Activated T-helper 2 cell treated with anti-CD3 and anti-CD28 coated beads, Interferon-gamma antibody, Interleukin-2, Interleukin-4, amounts not matched to agents 10 μg/mL and 5 μg/mL and 100 μg/mL, durations not matched to agents 14 hours and 24 hours and 36 hours (primary cell): ENCODE measurements at places on chromosomes 2 and 18. TPM values are rescaled to one million over a fixed set of nuclear protein-coding genes. Genes with fewer than 3 reads are reported as not detected.

GRCh38 chr2:158487419-158487818, 30.7 kb downstream of the PKP4 start:
- DNase-seq = no peak

- DNase-seq = no peak
Observed at GRCh38 chr18:33873112-33873511, 295.1 kb downstream of the ASXL3 start.

GRCh38 chr2:26528836-26529235, 50.9 kb upstream of the OTOF start:
- no peak for DNase-seq

Gene ELOA2
- not detected in 2 replicates for total RNA-seq

Gene MRPS5
- 90.7 and 92.4 TPM in 2 replicates for total RNA-seq

Gene AQP12A
- total RNA-seq = not detected in 2 replicates

- no peak for DNase-seq
Observed at GRCh38 chr2:42376758-42377157, 15.7 kb upstream of the COX7A2L start.

Gene TUBB8B
- not detected in 2 replicates for total RNA-seq

GRCh38 chr2:55401124-55401523, 18.5 kb downstream of the CCDC88A start:
- DNase-seq = no peak

Gene DNAJC10
- total RNA-seq = 63.5 and 64.6 TPM in 2 replicates

GRCh38 chr2:46816151-46816845, 99.3 kb downstream of the MCFD2 start:
- no peak for DNase-seq

DNA sequence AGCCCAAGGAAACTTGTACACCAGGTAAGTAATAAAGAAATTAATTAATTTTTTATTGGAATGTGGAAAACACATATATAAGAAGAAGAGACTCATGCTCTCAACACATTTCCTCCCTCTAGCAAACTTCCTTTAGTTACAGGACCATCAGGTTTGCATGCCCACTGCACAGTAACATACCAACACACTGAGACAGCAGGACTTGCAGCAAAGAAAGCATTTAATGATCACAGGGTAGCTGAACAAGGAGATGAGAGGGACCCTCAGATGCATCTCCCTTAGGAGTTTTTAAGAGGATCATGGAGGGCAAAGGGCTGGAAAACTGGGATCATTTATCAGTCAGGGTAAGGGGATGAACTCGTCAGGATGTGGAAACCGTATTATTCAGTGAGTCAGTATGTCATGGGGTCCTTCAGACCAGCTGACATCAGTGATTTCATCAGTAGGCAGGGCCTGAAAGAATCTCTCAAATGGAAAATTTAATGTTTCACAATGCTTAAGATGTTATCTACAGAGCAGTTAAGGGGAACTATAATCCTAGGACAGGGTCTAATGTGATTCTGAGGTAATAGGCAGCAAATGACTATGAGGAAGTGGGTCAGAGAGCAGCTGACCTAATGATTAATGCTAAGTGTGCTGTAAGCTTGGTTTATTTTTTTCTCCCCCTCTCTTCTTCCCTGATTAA, 193.8 kb upstream of the RND3 start:
- no peak for DNase-seq

Gene NT5C1B
- total RNA-seq = not detected in 2 replicates

Gene EMILIN1
- 0.87 and 0.94 TPM in 2 replicates for total RNA-seq

Gene ARHGEF4
- 0.11 and 0.30 TPM in 2 replicates for total RNA-seq

Gene MAPK4
- total RNA-seq = not detected in 2 replicates

- no peak for DNase-seq
Observed at GRCh38 chr2:217107480-217107879, 247.6 kb upstream of the TNP1 start.

- no peak for DNase-seq
Observed at GRCh38 chr2:71223767-71224333, 3.1 kb downstream of the PAIP2B start.

Gene TPO
- not detected in 2 replicates for total RNA-seq

Gene ITGAV
- 9.8 and 10.6 TPM in 2 replicates for total RNA-seq

GRCh38 chr2:178330175-178331017, 120.6 kb downstream of the PRKRA start:
- DNase-seq = no peak

- no peak for DNase-seq
Observed at GRCh38 chr2:39666491-39667101, 879 bp downstream of the TMEM178A start.

- no peak for DNase-seq
Observed at GRCh38 chr2:175599966-175600831, 401.9 kb downstream of the LNPK start.

Gene CD207
- not detected in 2 replicates for total RNA-seq

DNA sequence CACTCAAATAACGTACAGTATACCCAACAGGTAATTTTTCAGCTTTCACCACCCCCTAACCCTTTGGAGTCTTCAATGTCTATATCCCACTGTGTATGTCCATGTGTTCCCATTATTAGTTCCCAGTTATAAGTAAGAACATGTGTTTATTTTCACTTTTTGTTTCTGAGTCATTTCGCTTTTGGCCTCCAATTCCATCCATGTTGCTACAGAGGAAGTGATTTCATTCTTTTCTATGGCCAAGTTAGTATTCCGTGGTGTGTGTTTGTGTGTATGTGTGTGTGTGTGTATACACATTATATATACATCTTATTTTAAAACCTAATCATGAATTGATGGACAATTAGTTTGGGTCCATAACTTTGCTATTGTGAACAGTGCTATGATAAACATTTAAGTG, 464.4 kb downstream of the CMPK2 start:
- no peak for DNase-seq

GRCh38 chr2:73415906-73416305, 30.3 kb downstream of the ALMS1 start:
- DNase-seq = no peak

DNA sequence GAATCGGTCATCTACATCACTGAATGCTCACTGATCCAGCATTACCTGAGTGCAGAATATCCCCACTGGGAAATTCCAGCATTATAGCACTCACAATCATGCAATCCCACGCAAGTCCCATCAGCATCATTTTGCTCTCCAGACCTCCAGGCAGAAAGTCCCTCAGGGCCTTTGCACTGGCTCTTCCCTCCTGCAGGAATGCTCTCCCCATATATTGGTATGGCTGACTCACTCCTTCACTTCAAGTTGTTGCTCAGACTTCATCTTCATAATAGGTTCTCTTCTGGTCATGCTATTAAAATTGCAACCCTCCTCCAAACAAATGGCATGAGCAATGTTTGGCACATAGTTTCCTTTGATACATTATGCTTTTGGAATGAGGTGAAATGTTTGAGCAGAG, 64.7 kb upstream of the CELF4 start:
- no peak for DNase-seq

DNA sequence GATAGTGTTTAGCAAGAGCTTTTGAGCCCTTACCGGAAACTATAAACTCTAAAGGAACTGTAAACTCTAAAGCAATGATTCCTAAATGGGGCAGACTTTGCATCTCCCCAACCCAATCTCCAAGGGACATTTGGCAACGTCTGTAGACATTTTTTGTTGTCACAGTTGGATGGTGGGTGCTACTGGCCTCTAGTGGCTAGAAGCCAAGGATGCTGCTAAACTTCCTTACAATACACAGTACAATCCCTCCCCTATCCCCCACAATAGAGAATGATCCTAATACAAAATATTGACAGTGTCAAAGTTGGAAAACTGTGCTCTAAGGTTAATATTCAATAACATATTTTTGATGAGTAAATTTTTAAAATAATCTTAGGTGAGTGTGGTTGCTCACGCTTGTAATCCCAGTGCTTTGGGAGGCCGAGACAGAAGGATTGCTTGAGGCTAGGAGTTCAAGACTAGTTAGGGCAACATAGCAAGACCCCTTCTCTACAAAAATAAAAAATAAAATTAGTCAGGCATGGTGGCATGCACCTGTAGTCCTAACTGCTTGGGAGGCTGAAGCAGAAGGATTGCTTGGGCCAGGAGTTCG, 66.7 kb downstream of the PTPN4 start:
- no peak for DNase-seq

DNA sequence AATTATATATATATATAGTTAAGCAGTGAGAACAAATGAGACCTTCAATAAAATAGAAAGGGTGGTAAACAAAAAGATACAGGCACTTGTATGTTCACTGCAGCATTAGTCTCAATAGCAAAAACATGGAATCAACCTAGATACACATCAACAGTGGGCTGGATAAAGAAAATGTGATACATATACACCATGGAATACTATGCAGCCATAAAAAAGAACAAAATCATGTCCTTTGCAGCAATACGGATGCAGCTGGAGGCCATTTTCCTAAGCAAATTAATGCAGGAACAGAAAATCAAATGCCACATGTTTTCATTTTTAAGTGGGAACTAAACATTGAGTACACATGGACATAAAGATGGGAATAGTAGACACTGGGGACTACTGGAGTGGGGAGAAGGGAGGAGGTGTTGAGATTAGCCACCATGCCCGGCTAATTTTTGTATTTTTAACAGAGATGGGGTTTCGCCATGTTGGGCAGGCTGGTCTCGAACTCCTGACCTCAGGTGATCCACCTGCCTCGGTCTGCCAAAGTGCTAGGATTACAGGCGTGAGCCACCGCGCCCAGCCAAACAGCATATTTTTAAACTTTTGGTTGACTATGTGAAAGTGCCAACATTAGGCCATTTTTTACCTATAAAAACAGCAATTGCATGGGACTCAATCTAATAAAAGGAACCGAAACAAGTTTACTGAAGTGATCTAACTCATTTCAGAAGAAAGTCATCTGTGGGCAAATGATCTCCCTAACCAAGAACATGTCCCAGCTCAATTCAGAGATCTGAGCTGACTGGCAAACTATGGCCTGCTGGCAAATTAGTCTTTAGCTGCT, 23.7 kb downstream of the ICA1L start:
- DNase-seq = no peak

Gene KCNIP3
- 0.21 and 0.39 TPM in 2 replicates for total RNA-seq

DNA sequence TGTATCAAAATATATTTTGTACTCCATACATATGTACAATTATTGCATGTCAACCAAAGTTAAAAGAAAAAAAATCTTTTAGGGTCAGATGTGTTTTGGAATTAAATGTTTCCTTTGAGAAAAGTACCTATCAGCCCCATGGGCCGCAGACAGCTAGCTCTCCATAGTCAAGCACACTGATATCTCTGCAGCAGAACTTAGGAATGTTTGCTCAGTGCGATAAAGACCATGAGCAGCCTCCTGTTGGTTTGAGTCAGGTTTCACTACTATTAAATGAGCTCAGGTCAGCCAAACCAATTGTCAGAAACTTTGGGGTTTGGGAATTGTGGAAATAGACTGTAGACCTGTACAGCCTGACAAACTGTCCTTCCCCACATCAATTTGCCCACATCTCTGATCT, 33.7 kb downstream of the LCT start:
- no peak for DNase-seq

Gene ALK
- total RNA-seq = not detected in 2 replicates

Gene PLEKHH2
- 21.3 and 25.1 TPM in 2 replicates for total RNA-seq

DNA sequence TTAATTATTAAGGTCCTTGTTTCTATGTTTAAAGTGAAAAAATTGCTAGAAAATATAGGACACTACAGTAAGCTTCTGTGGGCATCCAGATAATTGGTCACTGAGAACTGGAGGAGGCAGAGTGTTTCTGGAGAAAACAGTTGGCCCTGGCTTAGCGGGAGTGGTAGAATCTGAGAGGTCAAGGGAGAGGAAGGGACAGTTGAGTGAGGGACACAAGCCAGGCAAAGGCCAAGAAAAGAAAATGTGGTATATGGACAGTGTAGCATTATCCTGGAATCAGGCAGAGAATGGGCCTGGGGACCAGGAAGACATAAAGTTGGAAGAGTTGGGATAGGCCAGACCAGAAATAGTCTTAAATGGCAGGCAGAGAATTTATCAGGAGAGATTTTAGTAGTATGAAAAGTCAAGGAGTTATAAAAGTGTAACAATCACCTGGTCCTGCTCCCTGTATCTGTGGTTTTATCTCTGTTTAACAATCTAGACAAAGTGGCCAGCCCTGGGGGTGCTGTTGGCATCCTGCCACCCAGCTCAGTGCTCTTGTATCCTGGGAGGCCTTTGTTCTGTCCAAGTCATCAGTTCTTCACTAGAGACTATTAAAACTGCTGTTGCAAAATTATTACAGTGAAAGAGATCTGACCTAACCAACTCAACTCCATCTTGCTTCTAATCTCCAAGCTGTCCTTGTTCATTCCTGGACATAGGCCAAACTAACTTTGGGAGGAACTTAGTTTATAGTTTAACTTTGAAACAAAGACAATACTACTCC, 15.4 kb upstream of the MSGN1 start:
- no peak for DNase-seq

GRCh38 chr2:161312996-161313395, 4.8 kb downstream of the PSMD14 start:
- no peak for DNase-seq

GRCh38 chr2:28735511-28735910, 16.1 kb upstream of the PPP1CB start:
- DNase-seq = no peak

DNA sequence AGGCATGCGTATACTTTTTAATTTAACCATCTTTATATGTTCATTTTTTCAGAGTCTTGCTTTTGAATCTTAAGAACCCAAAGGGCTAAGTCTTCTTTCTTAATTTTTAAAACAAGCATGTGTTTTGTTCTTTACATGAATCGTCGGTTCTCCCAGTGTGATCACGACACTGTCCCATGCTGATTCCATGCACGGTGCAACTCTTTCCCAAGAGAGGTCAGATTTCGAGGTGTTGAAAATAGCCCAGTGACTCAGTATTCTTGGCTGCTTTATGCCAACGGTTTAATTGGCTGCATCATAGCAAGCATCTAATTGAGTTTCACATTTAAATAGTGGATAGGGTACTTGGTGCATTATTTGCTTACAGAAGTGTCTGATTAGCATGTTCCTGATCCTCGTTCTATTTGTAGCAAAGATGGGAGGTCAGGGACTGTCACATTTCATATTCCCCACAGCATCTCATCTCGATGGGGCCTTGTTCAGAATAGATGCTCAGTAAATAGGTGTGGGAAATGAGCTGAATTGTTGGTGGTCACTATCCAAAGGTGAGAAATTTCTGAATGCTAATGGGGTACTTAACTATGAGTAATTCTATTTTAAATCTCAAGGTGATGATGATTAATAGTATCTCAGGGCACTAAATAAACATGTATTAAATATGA, 2.8 kb downstream of the NPAS2 start:
- DNase-seq = no peak

GRCh38 chr2:106969777-106970176, 83.8 kb upstream of the ST6GAL2 start:
- no peak for DNase-seq

- no peak for DNase-seq
Observed at GRCh38 chr2:86064006-86064405, 41.7 kb downstream of the POLR1A start.

- no peak for DNase-seq
Observed at GRCh38 chr2:31420936-31421335, 6.4 kb upstream of the XDH start.

Gene OR6B2
- not detected in 2 replicates for total RNA-seq

Gene APOB
- total RNA-seq = not detected in 2 replicates

- no peak for DNase-seq
Observed at GRCh38 chr2:46979571-46979979, 64.0 kb upstream of the MCFD2 start.
